ENCODE measurements at places on chromosomes 5 and 9.

- no peak for DNase-seq
These were observed 7.0 kb upstream of the MRNIP start for GRCh38 chr5:179865491-179866240.

DNA sequence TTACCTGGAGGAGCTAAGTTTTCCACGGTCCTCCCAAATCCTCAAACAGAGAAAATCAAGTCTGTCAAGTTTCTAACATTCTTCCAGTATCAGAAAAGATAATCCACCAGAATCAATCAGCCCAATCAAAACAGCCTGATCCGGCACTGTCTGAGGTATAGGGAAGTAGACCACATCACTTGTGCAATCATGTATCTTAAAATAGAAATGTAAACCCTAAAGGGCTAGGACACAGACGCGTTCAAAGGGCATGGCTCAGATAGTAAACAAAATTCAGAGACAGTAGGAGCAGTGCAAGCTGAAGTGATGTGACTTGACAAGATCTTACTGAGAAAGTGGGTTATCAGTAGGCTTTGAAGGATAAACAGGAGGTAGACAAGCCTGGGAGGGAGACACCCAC, 252.4 kb upstream of the DAPK1 start:
- no peak for DNase-seq

DNA sequence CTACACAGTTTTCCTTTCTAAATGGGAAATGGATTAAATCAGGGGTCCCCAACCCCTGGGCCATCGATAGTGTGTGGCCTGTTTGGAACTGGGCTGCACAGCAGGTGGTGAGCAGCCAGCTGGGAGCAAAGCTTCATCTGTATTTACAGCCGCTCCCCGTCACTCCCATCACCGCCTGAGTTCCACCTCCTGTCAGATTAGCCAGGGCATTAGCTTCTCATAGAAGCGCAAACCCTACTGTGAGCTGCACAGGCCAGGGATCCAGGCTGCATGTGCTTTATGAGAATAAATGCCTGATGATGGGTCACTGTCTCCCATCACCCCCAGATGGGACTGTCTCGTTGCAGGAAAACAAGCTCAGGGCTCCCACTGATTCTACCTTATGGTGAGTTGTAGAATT, 41.2 kb upstream of the FLT4 start:
- DNase-seq = no peak

GRCh38 chr5:173236531-173237142, 1.6 kb upstream of the NKX2-5 start:
- DNase-seq = no peak

- DNase-seq = no peak
These were observed 298.2 kb downstream of the MAN2A1 start for GRCh38 chr5:109987970-109988369.

Data from stimulated activated CD4-positive, alpha-beta T cell treated with anti-CD3 and anti-CD28 coated beads, Interleukin-12 subunit alpha, Interleukin-12 subunit beta, amount 100 ng/mL, for 48 hours (primary cell).